ENCODE measurements at places on chromosomes 16 and 17.

DNA sequence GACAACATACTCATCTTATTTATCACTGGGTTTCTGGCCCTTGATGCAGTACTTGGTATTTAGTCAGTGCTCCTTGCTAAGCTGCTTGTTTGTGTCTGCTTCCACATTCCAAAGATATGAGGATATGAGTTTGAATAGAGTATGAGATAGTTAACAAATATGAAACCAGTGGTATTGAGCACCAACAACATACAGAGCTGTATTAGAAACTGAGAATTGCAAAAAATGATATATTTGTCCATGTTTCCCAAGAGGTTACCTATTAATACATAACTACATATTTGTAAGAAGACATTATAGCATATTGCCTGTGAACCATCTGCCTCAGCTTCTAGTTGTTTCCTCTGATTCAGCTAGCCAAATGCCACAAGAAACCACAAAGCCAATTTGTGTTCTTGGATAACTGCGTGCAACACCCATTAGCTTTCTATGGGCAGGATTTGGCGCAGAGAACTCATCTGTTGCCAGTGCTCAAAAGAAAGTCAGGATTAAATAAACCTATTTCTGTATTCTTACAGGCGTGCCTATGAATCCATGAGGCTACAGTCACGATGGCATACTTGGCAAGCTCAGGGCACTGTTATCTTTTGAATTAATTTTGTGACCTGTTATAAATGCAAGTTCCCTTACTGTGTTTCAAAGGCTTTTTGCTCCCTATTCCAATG lies 194.4 kb downstream of the MAP2K6 start:
- peak; percentile 99 for DNase-seq

DNA sequence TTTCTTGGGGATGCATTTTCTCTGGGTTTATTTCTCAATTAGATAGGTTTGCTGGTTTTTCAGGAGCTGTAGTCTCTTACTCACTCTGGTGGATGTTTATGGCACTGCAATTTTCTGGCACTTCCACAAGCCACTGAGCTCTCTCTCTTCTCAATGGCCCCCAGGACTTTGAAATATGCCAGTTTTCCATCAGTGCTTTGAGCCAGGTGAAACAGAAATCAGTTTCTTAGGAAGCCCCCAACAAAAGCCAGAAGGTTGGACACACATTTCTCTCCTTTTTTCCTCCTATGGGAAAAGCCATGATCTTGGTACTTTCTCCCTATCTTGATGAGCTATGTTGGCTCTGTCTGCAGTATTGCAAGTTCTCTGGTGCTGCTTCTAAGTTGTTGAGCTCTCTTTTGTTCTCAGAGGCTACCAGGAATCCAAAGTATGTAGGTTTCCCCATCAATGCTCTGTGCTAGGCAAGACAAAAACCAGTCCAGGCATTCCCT lies 90.7 kb upstream of the SMIM36 start:
- peak; percentile 56 for DNase-seq

GRCh38 chr16:84847564-84848355 lies 28.0 kb downstream of the CRISPLD2 start:
- DNase-seq, result no peak

DNA sequence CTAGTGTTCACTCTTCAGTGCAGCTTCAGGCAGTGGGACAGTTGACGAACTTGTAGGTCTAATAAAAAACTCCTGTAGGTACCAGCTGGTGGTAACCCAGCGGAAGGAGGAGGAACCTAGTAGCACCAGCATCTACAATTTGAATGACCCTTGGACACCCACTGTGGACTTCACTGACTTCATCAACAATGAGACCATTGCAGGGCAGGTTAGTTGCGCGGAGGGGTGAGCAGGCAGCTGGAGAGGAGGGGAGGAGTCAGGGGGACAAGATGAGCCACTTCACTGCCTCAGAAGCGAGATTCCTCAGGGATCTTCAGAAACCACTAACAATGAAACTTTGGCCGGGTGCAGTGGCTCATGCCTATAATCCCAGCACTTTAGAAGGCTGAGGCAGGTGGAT lies 22.3 kb downstream of the AOC3 start:
- no peak for DNase-seq

GRCh38 chr16:6531067-6531466 lies 801.6 kb upstream of the RBFOX1 start:
- DNase-seq, result no peak

DNA sequence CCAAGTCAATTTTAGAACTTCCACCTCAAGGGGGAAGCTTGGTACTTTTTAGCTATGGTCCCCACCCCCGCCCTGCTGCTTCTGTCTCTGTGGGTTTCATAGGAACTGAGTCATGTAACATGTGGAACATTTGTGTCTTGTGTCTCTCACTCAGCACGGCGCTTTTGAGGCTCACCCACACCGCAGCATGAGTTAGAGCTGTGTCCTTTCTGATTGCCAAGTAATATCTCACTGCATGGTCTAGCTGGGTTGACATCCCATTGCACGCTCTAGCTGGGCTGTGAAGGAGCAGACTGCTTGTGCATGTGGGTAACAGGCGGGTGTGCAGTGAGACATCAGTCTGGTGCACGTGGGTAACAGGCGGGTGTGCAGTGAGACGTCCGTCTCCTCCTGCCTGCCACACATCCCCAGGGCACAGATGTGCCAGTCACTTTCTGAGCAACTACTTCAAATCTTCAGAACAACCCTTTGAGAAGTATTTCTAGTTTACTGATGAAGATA lies 26.4 kb upstream of the SLC7A5 start:
- DNase-seq, result peak; percentile 88
